ENCODE measurements at places on chromosomes 11 and 22. TPM values are rescaled to one million over a fixed set of nuclear protein-coding genes. Genes with fewer than 3 reads are reported as not detected.

DNA sequence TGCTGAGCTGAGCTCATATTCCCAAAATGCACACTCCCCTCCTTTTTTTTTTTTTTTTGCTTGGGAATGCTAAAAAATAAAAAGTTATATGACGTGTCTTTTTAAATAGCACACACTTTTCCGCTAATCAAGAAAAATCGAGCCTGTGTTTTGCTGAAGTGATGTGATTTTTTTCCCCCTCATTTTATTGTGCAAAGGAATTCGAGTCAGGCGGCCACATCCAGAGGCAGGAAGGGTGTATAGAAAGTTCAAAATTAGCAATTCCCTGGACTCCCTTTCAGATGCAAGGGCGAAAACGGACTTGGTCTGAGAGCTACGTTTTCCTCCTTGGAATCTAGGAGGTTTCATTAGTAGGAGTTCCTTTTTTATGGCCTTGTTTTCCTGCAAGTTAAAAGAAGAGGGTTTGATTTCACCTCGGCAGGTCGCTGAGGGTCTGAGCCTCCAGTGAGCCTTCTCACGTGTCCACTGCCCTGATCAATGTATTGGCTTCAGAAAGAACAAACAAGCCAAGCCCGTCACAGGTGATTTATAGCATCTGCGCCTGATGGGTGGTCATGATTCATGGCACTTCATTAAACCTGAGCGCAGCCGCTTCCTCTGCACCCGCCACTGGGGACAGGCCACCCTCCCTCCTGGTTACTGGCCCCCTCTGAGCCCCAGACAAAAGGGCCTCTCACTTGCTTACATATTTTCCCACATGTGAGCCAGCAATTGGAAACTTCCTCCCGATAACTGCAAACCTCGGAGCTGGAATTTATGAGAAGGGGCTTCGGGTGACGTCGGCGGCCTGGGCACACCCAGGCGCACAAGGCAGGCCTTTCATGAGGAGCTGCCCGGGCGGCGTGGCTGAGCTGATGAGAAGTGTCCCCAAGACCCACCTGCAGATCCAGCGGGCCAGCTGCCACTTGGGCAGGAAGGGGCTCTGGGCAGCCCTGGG, 64.4 kb upstream of the LINC01488 start:
- no peaks in the 10 kb centered on the region for H3K36me3 ChIP-seq
- H3K4me3 ChIP-seq: no peak overlapping the region
- no peaks in the 10 kb centered on the region for H3K27me3 ChIP-seq
- peaks cover 10% of the 10 kb centered on the region for H3K4me1 ChIP-seq

DNA sequence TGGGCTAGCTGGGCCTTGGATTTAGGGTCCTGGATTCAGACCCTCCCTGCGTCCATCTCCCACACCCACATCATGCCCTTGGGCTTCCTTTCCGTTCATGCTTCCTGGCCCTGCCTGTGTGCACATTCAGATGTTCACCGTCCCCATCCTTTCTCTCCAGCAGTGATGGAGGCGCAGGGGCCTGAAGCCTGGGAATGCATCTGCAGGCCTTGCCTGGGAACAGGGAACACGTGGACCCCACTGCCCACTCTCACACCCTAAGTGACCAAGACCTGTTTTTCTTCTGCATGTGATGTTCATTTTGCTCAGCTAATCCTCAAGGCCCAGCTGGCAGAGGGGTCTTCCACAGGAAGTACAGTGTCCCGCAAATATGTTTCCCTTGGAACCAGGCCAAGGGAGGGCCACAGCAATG, 91.6 kb upstream of the PARVA start:
- no peaks in the 10 kb centered on the region for H3K27me3 ChIP-seq
- H3K4me1 ChIP-seq: peaks cover 42% of the 10 kb centered on the region
- no peak overlapping the region for H3K27ac ChIP-seq
- no peak overlapping the region for H3K4me3 ChIP-seq
- no peak for DNase-seq

- peaks cover 55% of the 10 kb centered on the region for H3K4me1 ChIP-seq
- H3K36me3 ChIP-seq: peaks cover 97% of the 10 kb centered on the region
- H3K4me3 ChIP-seq: peak overlapping the region; percentile 83
- DNase-seq: peak; percentile 88
These were observed 64.3 kb upstream of the PPARA start for GRCh38 chr22:46085828-46086576.

DNA sequence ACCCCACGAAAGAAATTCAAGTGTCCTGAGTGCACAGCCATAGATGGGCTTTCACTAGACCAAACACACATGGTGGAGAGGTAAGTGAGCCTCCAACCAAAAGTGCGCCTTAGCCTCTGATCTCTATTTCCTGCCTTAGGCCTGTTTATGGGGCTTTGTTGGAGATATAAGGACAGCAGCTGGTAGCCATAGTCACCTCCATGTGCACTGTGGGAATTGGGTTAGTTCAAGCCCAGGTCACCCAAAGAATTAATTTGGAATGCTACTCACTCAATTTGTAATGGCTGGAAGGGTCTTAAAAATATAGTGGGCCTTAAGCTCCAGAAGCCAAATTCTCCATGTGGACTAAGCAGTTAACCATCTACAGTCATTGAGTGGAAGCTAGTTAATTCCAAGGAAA, 73.6 kb downstream of the ALX4 start:
- no peak for DNase-seq
- no peaks in the 10 kb centered on the region for H3K4me1 ChIP-seq
- H3K27me3 ChIP-seq: no peaks in the 10 kb centered on the region
- H3K4me3 ChIP-seq: no peak overlapping the region
- H3K27ac ChIP-seq: no peak overlapping the region

GRCh38 chr11:124093330-124093729, 21.9 kb upstream of the VWA5A start:
- H3K27ac ChIP-seq: no peak overlapping the region
- H3K4me3 ChIP-seq: no peak overlapping the region
- peaks cover 16% of the 10 kb centered on the region for H3K27me3 ChIP-seq
- no peaks in the 10 kb centered on the region for H3K4me1 ChIP-seq

DNA sequence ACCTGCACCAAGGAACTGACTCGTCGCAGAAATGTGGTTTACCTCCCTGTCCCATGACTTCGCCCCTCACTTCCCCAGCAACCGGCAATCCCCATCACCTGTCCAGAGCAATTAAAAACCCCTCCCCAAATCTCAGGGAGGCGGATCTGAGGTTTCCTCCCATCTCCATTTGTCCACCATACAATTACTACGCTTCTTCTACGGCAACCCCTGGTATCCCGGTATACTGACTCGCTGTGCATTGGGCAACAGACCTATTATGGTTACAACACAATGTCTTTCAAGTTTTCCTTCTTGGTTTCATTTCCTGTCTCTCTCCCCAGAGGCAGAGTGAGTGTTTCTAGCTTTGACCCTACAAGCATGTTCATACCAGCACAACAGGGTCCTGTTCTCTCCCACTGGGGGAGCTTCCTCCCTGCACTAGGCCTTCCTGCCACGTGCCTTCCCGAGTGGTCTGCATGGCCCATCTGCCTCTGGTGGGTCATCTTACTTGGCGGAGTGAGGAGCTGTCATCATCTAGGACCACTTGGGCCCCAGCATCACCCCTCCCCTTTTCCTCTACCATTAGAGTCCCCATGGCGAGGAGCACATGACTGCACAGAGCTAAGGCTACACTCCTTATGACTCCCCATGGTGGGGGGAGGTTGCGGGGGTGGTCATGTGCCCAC, 30.3 kb upstream of the NAP1L4 start:
- peaks cover 78% of the 10 kb centered on the region for H3K36me3 ChIP-seq
- no peaks in the 10 kb centered on the region for H3K27me3 ChIP-seq
- peak overlapping the region; percentile 54 for H3K27ac ChIP-seq

- no peak overlapping the region for H3K4me3 ChIP-seq
- no peaks in the 10 kb centered on the region for H3K36me3 ChIP-seq
- no peak for DNase-seq
- H3K27me3 ChIP-seq: no peaks in the 10 kb centered on the region
These were observed 38.2 kb upstream of the OR5AK2 start for GRCh38 chr11:56950510-56950909.

DNA sequence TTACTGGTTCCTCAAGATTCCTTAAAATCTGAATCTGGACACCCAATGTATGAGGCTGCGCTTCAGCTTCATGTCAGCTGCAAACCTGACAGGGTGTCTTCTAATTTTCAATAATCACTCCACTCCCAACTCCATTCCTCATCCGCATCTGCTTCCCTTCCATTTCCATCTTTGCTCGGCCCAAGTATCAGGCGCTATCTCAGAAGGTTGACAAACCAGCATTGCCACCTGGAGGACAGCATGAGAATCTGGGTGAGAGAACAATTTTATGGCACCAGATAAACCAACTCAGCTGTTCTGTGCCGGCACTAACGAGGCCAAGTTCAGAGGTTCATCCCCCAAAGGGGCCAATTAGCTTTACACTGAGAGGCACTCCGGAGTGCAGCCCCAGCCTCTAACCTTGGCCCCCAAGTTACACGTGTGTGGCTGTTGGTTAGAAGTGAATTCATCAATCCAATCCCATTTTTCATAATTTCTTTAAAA, 79.1 kb upstream of the LMO2 start:
- no peaks in the 10 kb centered on the region for H3K36me3 ChIP-seq
- no peak overlapping the region for H3K4me3 ChIP-seq
- DNase-seq: peak; percentile 40
- H3K27ac ChIP-seq: no peak overlapping the region

- DNase-seq: peak; percentile 54
- no peaks in the 10 kb centered on the region for H3K4me1 ChIP-seq
- no peak overlapping the region for H3K4me3 ChIP-seq
- H3K36me3 ChIP-seq: no peaks in the 10 kb centered on the region
- H3K27me3 ChIP-seq: no peaks in the 10 kb centered on the region
These were observed 147.2 kb downstream of the TRPC6 start for GRCh38 chr11:101436511-101437142.

A4GALT gene
- 8.6 TPM for total RNA-seq

NLRP14 gene
- not detected for total RNA-seq

LMO2 gene
- total RNA-seq: 1.3 TPM

KMT5B gene
- total RNA-seq: 39.2 TPM

SEPTIN3 gene
- 3.2 TPM for total RNA-seq

APOA1 gene
- total RNA-seq: not detected

OR2AG2 gene
- not detected for total RNA-seq

All from Calu3 (cell line).